ENCODE measurements at places on chromosomes 16 and 17. TPM values are rescaled to one million over a fixed set of nuclear protein-coding genes. Genes with fewer than 3 reads are reported as not detected.

The KRT27 gene
- not detected for total RNA-seq

The KRT25 gene
- not detected for total RNA-seq

The SYCE1L gene
- total RNA-seq: 4.7 TPM

The ITGAE gene
- total RNA-seq: 15.6 TPM
